Activated T-helper 17 cell treated with anti-CD3 and anti-CD28 coated beads, Interleukin-2, amount 50 U/mL, for 72 hours (primary cell): ENCODE measurements at places on chromosomes 1 and 21. TPM values are rescaled to one million over a fixed set of nuclear protein-coding genes. Genes with fewer than 3 reads are reported as not detected.

EDARADD gene
- 0.95 TPM for total RNA-seq

IQGAP3 gene
- total RNA-seq = 9.4 TPM

ILDR2 gene
- 5.0 TPM for total RNA-seq

CDCA8 gene
- total RNA-seq = 51.2 TPM

GRCh38 chr1:110312188-110313121 is 26.7 kb upstream of the RBM15 start:
- peak; percentile 95 for ATAC-seq

DNA sequence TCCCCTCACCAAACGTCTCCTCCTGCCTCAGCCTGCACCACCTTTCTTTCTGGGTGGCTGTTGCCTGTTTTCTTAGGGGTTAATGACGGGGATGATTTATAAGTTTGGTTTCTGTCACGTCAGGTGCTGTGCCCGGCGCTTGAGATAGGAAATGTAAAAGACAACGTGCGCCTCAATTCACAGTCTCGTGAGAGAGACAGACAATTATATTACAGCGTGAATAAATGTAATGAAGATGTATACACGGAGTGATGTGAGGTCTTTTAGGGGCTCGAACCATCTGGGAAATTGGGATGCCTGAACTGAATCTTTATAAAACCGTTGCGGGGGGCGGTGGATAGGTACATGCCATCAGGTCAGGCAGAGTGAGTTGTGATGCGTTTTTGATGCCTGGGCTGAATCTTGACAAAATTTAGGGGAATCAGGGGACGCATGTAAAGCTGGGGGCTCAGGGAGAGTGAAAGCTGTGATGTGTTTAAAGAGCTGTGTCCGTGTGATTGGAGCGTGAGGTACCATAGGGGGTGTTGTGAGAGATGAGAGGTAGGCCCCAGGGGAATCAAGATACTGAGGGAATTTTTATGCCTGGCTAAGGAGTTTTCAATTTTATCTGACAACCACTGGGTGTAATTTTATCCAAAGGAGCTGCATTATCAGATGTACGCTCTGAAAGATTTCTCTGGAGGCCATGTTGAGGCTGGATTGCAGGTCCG is 831 bp downstream of the TIPRL start:
- ATAC-seq = no peak

GRCh38 chr1:185610954-185611353 is 123.2 kb upstream of the HMCN1 start:
- no peak for ATAC-seq

DNA sequence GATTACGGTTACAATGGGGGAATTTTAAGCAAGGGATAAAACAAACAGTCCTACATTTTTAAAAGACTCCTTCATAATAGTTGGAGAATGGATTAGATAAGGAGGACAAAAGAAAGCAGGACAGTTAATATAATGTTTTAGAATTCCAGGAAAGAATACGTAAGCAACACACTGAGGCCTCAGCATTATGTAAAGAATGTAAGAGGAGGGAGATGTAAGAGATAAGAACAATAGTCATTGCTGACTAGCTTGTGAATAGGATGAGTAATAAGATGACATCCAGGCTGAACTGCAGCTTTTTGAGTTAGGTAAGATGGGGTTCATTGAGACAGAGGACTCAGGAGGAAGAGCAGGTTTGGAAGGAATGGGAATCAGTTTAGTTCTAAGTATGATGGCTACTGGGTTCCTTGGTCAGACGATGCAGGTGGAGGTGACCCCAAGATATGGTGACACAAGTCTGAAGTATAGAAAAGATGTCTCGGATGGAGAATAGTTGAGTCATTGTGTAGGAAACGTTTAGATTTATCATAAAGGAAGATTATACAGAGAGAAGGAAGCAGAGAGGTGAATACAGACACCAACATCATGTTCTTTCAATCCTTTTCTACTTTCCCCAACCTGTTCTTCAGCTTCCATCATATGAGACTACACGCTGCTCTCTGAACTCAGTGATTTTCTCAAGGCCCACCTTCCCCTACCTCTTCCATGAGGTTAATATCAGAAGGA is 372.8 kb downstream of the PTBP2 start:
- ATAC-seq = peak; percentile 45
